ENCODE measurements at places on chromosomes 7 and 10.

DNA sequence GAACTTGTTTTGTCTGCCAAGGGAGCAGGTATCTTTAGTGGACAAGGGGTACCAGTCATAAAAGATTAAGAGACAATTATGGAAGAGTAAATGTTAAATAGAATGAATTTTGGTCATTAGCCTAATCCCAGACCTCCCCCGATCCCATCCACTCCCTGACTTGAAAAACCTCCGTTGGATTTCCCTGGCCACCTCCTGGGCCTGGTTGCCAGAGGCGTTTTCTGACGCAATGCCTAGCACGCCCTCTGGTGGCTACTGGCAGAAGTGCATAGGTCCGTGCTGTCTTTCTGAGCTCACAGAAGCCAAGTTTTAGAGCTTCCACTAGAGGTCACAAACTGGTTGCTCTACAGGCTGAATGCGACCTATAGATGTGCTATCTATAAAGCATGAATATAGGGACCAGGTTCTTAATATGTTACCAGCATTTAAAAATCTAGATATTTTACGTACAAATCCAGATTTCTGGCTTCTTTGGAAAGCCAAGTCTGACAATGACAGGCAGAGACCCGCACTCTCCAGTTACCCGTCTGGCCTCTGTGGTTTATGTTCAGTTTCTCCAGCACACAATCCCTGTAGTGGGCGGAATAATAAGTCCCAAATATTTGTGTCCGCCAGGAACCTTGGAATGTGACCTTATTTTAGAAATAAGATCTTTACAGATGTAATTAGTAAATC lies 39.8 kb downstream of the SPOCK2 start:
- peak; percentile 97 for DNase-seq

GRCh38 chr7:9978106-9979064 lies 995.3 kb upstream of the PHF14 start:
- no peak for DNase-seq

GRCh38 chr7:68840991-68841390 lies 757.3 kb upstream of the AUTS2 start:
- no peak for DNase-seq

- DNase-seq, result no peak
Observed at GRCh38 chr7:50470250-50471163, 20.4 kb upstream of the FIGNL1 start.

DNA sequence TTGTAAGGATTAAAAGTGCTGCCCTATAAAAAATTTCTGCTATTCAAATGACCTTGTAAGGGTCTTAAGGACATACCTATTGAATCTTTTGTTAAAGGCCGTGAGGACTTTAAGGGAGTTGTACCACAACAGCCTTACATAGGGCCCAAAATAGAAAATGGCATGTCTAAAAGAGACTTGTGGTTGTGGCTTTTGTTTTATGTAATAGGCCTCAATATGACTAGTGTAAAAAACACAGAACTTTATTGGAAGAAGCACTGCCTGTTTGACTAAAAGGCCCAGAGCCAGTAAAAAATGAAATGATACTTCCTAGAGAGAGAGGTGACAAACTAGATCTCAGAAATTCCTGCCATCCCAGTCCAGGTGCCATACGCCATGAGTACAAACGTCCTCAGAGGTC lies 286.6 kb downstream of the SEMA3D start:
- DNase-seq, result no peak

DNA sequence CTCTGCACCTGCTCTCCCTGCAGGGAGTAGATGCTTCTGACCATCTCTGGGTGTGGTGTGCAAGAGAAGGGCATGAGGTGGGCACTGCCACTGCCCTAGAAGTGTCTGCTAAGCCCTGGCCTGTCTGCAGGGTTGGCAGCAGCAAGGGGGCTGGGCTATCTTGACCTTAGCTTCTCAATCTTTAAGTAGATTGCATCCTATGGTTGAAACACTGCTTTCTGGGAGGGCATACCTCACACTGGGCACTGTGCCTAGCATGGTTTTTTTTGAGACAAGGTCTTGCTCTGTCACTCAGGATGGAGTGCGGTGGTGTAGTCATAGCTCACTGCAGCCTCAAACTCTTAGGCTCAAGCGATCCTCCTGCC lies 54.9 kb downstream of the CLIP2 start:
- DNase-seq, result no peak

DNA sequence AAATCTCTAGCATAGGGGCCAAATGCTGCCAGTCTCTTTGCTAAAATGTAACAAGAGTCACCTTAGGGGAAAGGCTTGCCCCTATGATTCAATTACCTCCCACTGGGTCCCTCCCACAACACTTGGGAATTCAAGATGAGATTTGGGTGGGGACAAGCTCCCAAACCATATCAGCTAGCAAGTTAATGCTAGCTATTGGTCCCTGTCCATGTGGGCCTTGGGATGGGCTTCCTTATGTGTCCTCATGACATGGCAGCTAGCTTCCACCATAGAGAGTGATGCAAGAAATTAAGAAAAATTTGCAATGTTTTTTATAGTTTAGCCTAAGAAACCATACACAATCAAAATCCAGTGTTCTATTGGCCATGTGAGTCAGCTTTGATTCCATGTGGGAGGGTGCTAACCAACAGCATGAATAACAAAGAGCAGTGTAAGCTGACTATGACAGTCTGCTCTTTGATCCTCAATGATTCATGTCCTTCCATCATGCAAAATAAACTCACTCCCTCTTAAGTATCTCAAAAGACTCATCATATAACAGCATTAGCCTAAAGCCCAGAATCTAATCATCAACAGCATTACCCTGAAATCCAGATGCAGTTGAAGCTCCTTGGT lies 21.7 kb upstream of the ZNF365 start:
- no peak for DNase-seq

GRCh38 chr10:61896854-61897661 lies 4.4 kb upstream of the ARID5B start:
- peak; percentile 76 for DNase-seq
